T-helper 1 cell (primary cell): ENCODE measurements at places on chromosomes 7 and 10.

- DNase-seq, result no peak
Observed at GRCh38 chr10:103663802-103664201, 170.3 kb downstream of the NEURL1 start.

DNA sequence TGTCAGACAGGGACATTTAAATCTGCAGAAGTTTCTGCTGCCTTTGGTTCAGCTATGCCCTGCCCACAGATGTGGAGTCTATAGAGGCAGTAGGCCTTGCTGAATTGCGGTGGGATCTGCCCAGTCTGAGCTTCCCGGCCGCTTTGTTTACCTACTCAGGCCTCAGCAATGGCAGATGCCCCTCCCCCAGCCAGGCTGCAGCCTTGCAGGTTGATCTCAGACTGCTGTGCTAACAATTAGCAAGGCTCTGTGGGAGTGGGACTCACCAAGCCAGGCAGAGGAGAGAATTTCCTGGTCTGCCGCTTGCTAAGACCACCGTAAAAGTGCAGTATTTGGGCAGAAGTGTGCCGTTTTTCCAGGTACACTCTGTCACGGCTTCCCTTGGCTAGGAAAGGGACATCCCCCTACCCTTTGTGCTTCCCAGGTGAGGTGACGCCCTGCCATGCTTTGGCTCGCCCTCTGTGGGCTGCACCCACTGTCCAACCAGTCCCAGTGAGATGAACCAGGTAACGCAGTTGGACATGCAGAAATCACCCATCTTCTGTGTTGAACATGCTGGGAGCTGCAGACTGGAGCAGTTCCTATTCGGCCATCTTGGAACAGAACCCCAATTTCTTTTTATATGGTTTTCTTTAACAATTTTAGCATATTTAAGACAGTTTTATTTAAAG is 28.4 kb upstream of the VWDE start:
- no peak for DNase-seq

GRCh38 chr7:150975536-150976319 is 2.4 kb downstream of the KCNH2 start:
- no peak for DNase-seq

GRCh38 chr10:61869041-61869675 is 32.3 kb upstream of the ARID5B start:
- DNase-seq, result no peak

GRCh38 chr7:23075571-23075970 is 30.0 kb upstream of the KLHL7 start:
- DNase-seq, result no peak
